ENCODE measurements at places on chromosomes 2 and 18.
A peak's percentile ranks its signal among the peaks of the same experiment; 100 is the strongest.

DNA sequence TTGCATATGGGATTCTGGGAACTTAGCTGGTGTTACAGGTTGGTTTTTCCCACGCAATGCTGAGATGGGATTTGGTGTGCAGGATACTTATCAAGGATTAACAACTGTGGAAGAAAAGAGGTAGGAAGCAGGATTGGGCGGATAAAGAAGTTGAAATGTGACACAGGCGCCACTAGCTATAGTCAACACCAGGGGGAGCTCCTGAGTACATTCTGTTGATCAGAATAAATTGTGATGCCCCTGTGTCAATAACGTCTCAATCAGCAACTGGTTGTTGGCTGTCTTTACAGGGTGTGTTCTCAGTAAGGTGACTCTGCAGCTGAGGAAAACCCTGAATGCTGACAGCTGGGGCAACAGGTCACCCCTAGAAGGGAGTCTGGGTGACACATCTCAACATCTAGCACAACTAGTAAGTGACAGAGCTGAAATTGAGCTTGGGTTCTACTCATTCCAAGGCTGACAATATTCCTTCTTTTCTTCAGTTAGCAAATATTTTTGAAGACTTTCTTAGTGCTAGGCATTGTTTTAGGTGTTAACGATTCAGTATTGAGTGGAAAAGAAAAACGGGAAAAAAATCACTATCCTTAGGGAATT lies 143.0 kb downstream of the ARL6IP6 start:
- DNase-seq: peak; percentile 2

DNA sequence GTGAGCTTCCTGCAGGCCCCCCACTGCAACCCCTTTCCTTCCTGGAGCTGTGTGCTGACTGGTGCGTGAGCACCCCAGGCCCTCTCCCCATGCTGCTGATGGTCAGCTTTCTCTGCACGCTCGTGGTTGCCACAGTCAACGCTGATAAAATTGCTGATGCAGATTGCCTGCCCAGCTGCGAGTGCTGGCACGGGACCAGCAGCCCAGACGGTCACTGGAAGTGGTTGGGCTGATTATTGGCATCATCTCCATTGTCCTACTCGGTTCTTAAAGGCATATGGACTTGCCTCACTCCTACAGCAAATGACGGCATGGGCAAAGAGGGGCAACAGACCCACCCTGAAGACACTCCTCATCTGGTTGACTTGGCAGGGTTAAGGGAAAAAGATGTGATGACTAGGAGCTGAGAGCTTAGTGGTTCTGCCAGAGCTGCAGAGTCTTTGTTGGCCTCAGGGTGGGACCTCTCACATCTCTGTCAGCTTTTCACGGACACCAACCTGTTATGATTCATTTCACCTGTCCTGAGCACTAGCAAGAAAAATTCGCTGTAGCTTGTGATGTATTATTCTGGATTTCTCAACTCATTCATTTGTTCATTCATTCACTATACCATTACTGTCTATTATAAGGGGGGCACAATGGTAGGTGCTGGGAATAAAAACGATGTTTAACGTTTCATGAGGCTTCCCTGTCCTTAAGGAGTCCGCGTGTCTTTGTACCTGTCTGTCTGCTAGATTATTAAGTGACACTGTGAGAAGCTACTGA lies 38.4 kb downstream of the PAX8 start:
- DNase-seq: no peak

DNA sequence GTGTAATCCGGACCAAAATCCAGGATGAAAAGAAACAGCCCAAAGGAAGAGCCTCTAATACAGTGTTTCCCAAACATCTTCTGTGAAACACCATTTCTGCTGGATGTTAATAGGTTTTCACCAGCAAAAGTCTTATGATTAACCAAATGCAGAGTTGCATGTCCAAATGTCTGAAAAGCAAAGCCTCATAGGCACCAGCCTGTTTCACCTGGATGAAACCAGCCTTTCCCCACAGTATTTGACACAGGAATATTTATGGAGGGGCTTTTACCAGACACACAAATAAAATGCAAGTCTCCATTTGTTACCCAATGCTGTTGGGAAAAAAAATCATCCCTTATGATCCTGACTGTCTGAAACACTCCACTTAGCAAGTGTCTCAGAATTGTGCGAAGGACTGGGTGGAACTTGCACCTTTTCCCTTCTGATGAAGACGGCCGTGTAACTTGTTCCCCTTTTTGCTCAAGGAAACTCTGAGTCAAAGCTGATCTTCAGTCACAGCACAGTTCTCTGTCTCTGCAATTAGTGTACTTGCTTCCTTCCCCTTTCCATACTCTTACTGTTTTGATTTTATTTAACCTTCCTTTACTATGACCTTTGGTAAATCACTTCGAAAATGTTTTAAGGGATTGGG lies 70.3 kb upstream of the IL1R2 start:
- no peak for DNase-seq

DNA sequence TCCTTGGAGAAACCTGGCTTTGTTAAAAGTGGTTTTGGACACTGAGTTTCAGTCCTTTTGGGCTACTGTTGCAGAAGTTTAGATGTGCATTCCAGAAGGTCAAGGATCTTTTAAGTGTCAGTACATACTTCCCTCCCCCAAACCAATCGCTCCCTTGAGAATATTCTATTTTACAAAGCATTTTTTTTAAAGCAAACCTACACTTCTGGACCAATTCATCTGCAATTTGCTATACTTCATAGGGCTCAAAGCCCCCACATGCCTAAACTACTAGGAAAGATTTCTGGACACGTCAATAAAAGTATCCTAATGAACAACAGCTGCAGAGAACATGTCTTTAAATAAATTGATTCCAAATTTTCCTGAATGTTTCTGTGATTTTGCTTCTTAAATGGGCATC lies 157.6 kb downstream of the RDH14 start:
- no peak for DNase-seq
